ENCODE measurements at places on chromosomes 7 and 10. TPM values are rescaled to one million over a fixed set of nuclear protein-coding genes. Genes with fewer than 3 reads are reported as not detected.

Gene PHYHIPL
- not detected for total RNA-seq

Gene DCLRE1C
- total RNA-seq, result 47.7 TPM

Gene LRMDA
- not detected for total RNA-seq

Gene PDE1C
- total RNA-seq, result not detected

Gene MYH16
- total RNA-seq, result not detected

Gene FXYD4
- not detected for total RNA-seq

Gene PAPOLB
- not detected for total RNA-seq

Gene NUTM2A
- 0.11 TPM for total RNA-seq

Gene ETV1
- total RNA-seq, result 0.45 TPM

Gene TMEM60
- 15.4 TPM for total RNA-seq

Gene CABCOCO1
- total RNA-seq, result not detected

Gene CNPY1
- total RNA-seq, result not detected

Gene BAG3
- 14.5 TPM for total RNA-seq

Gene TMEM178B
- total RNA-seq, result 0.06 TPM

Gene TMEM130
- not detected for total RNA-seq

Gene EEPD1
- total RNA-seq, result 2.0 TPM

Gene FAM171A1
- 8.0 TPM for total RNA-seq

Gene TRPV6
- total RNA-seq, result not detected

Gene MGAM2
- not detected for total RNA-seq

Gene PPIA
- 1,658 TPM for total RNA-seq

Gene EPHA1
- 28.2 TPM for total RNA-seq

Gene CAV1
- 0.23 TPM for total RNA-seq

Gene SPDYE11
- total RNA-seq, result not detected

Gene NUP205
- 92.7 TPM for total RNA-seq

Gene SORBS1
- 0.71 TPM for total RNA-seq

Gene ANKRD61
- total RNA-seq, result not detected

Gene SPOCK2
- total RNA-seq, result 370 TPM

Gene CTTNBP2
- not detected for total RNA-seq

Gene C1QL3
- total RNA-seq, result not detected

Gene PCBD1
- 23.5 TPM for total RNA-seq

Gene PLXDC2
- total RNA-seq, result 0.86 TPM

Gene DIP2C
- total RNA-seq, result 1.6 TPM

Gene RINT1
- 22.0 TPM for total RNA-seq

Gene PRLHR
- total RNA-seq, result not detected

Gene CXCL12
- total RNA-seq, result not detected

Gene GRK5
- 21.8 TPM for total RNA-seq

Gene ZNF853
- 4.9 TPM for total RNA-seq

Gene UBTD1
- total RNA-seq, result 1.1 TPM

Gene SCIN
- total RNA-seq, result 0.77 TPM

Gene EFCAB10
- total RNA-seq, result not detected

Gene DGKI
- not detected for total RNA-seq

Gene GPR85
- total RNA-seq, result not detected

Gene SMO
- total RNA-seq, result 0.20 TPM

Gene NODAL
- total RNA-seq, result not detected

Gene GPC2
- total RNA-seq, result 12.6 TPM

Gene CCDC186
- 25.7 TPM for total RNA-seq

Gene CYP2E1
- total RNA-seq, result 0.80 TPM

Gene SNCG
- not detected for total RNA-seq

Gene MSMB
- total RNA-seq, result not detected

Measured in activated naive CD8-positive, alpha-beta T cell treated with anti-CD3 and anti-CD28 coated beads, Interleukin-2, amount 10 ng/mL, durations not matched to agents 7 days and 5 days (primary cell).